CD4-positive, alpha-beta T cell (primary cell): ENCODE measurements at places on chromosomes 16 and 17. TPM values are rescaled to one million over a fixed set of nuclear protein-coding genes. Genes with fewer than 3 reads are reported as not detected.

GRCh38 chr16:64167936-64168335 lies 953.9 kb downstream of the CDH11 start:
- no peaks in the 10 kb centered on the region for H3K27me3 ChIP-seq
- no peak overlapping the region for H3K4me3 ChIP-seq
- H3K27ac ChIP-seq: no peak overlapping the region
- no peaks in the 10 kb centered on the region for H3K4me1 ChIP-seq
- no peaks in the 10 kb centered on the region for H3K36me3 ChIP-seq
- DNase-seq: no peak

DNA sequence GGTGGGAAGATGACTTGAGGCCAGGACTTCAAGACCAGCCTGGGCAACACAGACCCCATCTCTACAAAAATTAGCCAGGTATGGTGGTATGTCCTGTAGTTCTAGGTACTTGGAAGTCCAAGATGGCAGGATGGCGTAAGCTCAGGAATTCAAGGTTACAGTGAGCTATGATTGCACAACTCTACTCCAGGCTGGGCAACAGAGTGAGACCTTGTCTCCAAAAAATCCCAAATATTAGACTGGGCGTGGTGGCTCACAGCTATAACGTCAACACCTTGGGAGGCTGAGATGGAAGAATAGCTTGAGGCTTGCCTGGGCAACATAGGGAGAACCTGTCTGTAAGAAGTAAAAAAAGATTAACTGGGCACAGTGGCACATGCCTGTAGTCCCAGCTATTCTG lies 30.8 kb downstream of the SUZ12 start:
- H3K4me1 ChIP-seq: no peaks in the 10 kb centered on the region
- DNase-seq: no peak
- H3K36me3 ChIP-seq: peaks cover 27% of the 10 kb centered on the region
- no peak overlapping the region for H3K4me3 ChIP-seq

DNA sequence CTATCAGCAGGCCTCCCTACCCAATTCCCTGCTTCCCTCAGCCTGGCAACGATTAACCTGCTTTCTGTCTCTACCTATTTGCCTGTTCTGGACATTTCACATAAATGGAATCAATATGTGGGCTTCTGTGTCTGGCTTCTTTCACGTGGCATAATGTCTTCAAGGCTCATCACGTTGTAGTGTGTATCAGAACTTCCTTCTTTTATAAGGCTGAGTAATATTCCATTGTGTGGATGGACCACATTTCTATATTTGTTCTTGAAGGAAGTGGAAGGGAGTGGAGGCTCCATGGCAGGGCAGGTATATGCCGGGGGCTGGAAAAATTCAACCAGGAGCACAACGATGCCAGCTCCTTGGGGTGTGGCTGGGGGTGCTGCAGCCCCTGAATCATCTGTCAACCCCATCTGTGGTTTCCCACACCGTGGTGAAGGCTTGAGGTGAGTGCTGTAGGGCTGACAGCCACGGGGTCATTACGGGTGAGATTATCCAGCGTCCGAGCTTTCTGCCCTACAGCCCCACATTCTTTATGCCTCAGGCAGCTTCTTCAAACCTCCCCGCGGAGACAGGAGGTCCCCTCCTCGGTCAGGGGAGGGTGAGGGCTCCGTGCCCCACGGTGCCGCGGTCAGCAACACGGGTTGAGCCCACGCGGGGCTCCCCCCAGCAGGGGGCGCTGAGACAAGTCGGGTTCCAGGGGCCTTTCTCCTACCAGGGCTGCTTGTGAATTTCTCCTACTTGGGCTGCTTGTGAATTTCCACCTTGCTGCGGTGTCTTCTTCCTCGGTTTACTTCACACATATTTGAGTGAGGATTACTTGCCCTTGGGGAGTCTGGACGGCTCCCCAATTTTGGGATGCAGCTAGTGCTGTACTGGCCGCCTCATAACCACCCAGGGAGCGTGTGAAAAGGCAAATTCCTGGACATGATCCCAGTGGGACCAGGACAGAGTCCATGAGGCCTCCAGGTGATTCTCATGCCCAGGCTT lies 18.3 kb upstream of the WFIKKN2 start:
- H3K27me3 ChIP-seq: peaks cover 4% of the 10 kb centered on the region
- H3K4me3 ChIP-seq: no peak overlapping the region
- no peak overlapping the region for H3K27ac ChIP-seq
- DNase-seq: peak; percentile 59
- H3K36me3 ChIP-seq: no peaks in the 10 kb centered on the region

- peaks cover 15% of the 10 kb centered on the region for H3K4me1 ChIP-seq
- H3K36me3 ChIP-seq: no peaks in the 10 kb centered on the region
- peaks cover 40% of the 10 kb centered on the region for H3K27me3 ChIP-seq
- DNase-seq: no peak
- no peak overlapping the region for H3K4me3 ChIP-seq
- H3K27ac ChIP-seq: no peak overlapping the region
Observed at GRCh38 chr17:42759982-42760651, 910 bp upstream of the RAMP2 start.

DNA sequence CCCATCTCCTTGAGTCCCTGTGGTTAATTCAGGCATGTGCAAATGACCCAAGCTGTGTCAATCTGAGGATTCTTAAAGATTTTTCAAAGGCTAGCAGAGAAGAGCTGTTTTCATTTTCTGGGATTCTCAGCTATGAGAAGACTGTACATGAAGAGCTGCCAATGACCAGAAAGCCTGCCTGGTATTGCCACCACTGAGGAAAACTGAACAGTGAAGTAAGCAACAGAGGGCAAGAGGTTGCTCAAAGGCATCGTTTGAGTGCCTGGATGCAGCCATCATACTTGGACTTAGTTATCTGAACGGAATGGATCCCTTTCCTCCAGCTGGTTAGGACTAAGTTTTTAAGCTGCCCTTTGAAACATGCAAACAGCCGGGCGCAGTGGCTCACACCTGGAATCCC lies 38.4 kb downstream of the FAM20A start:
- H3K27me3 ChIP-seq: no peaks in the 10 kb centered on the region
- H3K27ac ChIP-seq: no peak overlapping the region

The ACSM2A gene
- not detected for total RNA-seq

DNA sequence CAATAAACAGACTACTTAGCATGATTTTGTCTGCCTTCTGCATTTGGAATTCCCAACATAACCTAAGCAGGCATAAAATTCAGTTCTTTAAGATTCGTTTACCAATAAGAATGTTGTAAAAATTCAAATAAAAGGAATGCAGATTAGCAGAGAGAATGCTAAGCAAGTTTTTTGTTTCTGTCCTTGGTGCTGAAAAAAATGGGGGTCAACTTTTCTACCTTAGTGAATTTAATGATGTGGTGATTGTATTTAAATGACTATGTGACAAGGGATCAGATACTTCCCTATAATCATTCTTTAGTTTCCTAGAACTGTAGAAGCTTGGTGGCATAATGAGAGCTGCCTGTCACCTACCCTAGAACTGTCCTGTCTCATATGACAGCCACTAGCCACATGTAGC lies 159.5 kb downstream of the RBFOX1 start:
- no peak for DNase-seq
- no peak overlapping the region for H3K27ac ChIP-seq
- H3K27me3 ChIP-seq: no peaks in the 10 kb centered on the region
- H3K4me3 ChIP-seq: no peak overlapping the region

DNA sequence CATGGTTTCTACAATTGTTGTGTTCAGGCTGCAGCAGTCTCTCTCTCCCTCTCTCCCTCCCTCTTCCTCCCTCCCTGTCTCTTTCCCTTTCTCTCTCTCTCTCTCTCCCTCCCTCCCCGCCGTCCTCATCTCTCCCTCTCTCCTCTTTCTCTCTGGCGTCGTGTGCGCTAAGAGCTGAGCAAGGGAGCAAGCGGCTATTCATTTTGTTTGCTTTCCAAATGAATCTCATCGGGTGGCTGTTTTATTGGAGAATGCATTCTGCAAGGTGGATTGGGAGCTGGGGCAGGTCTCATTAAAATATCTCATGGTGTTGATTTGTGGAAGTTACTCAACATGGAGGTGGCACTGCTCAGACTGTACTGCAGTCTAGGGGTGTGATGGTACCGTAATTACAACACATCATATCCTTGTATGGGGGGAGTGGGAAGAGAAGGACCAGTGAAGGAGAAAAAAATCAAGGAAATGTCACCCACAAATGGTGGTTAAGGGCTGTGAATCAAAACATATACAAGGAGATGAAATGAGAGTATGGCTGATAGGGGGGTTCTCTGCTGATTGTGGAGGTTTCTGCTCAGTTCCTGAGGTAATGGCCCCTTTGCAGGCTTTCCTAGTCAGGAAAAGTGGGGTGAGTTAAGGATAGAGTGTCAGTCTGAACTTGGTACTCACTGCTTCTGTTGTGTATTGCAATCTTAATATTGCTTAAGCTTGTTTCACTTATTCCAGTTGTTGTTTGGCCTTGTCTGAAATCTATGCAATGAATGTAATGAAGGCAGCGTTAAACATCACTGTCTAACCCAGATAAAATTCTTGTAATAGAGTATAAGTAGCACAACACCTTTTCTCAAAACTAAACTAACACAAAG lies 2.7 kb downstream of the MSL1 start:
- no peak overlapping the region for H3K27ac ChIP-seq
- no peaks in the 10 kb centered on the region for H3K27me3 ChIP-seq
- peaks cover 24% of the 10 kb centered on the region for H3K4me1 ChIP-seq
- peak overlapping the region; percentile 93 for H3K4me3 ChIP-seq
- no peak for DNase-seq

DNA sequence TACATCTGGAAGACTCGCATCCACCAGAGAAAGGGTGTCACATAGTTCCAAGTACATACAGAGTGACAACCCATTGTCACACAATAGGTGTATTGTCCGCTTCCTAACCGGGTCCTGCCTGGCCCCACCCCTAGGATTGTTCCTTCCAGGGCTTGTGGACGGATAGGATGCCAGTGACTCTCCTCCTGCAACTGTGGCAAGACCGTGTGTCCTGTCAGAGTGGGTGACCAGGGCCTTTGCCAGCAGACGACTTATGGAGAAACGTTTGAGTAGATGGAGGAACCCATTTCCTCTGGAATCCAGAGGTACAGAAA lies 258.4 kb downstream of the CPPED1 start:
- no peaks in the 10 kb centered on the region for H3K27me3 ChIP-seq
- DNase-seq: no peak
- no peak overlapping the region for H3K4me3 ChIP-seq
- no peak overlapping the region for H3K27ac ChIP-seq
- H3K36me3 ChIP-seq: no peaks in the 10 kb centered on the region
- H3K4me1 ChIP-seq: peaks cover 18% of the 10 kb centered on the region

- no peak overlapping the region for H3K4me3 ChIP-seq
- no peaks in the 10 kb centered on the region for H3K4me1 ChIP-seq
- no peak overlapping the region for H3K27ac ChIP-seq
- DNase-seq: no peak
- peaks cover 74% of the 10 kb centered on the region for H3K36me3 ChIP-seq
- H3K27me3 ChIP-seq: no peaks in the 10 kb centered on the region
Observed at GRCh38 chr16:24943471-24943870, 71.7 kb downstream of the ARHGAP17 start.

GRCh38 chr17:33023790-33024189 lies 32.1 kb downstream of the SPACA3 start:
- peaks cover 5% of the 10 kb centered on the region for H3K27me3 ChIP-seq
- no peak for DNase-seq
- H3K36me3 ChIP-seq: no peaks in the 10 kb centered on the region
- H3K27ac ChIP-seq: no peak overlapping the region

The MT1X gene
- 10.9 TPM for total RNA-seq

GRCh38 chr17:1779571-1780131 lies 17.8 kb downstream of the SERPINF1 start:
- peaks cover 10% of the 10 kb centered on the region for H3K4me1 ChIP-seq
- H3K4me3 ChIP-seq: no peak overlapping the region
- H3K27me3 ChIP-seq: no peaks in the 10 kb centered on the region
- peaks cover 56% of the 10 kb centered on the region for H3K36me3 ChIP-seq

GRCh38 chr17:65727832-65728231 lies 166.4 kb upstream of the AXIN2 start:
- H3K36me3 ChIP-seq: no peaks in the 10 kb centered on the region
- H3K27ac ChIP-seq: no peak overlapping the region
- no peak for DNase-seq
- H3K27me3 ChIP-seq: no peaks in the 10 kb centered on the region
- no peak overlapping the region for H3K4me3 ChIP-seq
- H3K4me1 ChIP-seq: no peaks in the 10 kb centered on the region

DNA sequence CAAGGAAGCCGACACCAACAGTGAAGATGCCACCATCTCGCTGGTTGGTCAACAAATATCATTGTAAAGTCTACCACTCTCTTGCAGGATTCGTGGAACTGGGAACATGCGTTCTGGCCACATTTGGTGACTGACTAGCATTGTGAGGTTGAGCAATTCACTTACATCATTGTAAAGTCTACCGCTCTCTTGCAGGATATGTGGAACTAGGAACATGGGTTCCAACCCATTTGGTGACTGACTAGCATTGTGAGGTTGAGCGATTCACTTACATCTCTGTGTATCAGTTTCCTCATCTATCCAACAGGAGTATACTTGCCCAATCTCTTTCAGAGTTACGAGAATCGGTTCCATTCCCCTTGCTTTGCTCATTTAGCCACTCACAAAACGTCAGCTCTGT lies 42.6 kb upstream of the RPH3AL start:
- H3K27me3 ChIP-seq: no peaks in the 10 kb centered on the region
- no peak overlapping the region for H3K27ac ChIP-seq
- peaks cover 4% of the 10 kb centered on the region for H3K4me1 ChIP-seq
- no peak overlapping the region for H3K4me3 ChIP-seq

The CACNG5 gene
- total RNA-seq: not detected

GRCh38 chr16:31000671-31001382 lies 9.6 kb downstream of the STX1B start:
- H3K4me1 ChIP-seq: peaks cover 13% of the 10 kb centered on the region
- H3K27me3 ChIP-seq: no peaks in the 10 kb centered on the region
- no peak overlapping the region for H3K27ac ChIP-seq
- no peaks in the 10 kb centered on the region for H3K36me3 ChIP-seq
- no peak for DNase-seq

The ACSM5 gene
- total RNA-seq: not detected

The RNF222 gene
- total RNA-seq: 1.2 TPM

The AOC3 gene
- 1.0 TPM for total RNA-seq

GRCh38 chr17:251531-251930 lies 70.1 kb upstream of the DOC2B start:
- DNase-seq: peak; percentile 27
- H3K36me3 ChIP-seq: no peaks in the 10 kb centered on the region
- H3K4me3 ChIP-seq: no peak overlapping the region
- H3K27me3 ChIP-seq: no peaks in the 10 kb centered on the region
- H3K4me1 ChIP-seq: no peaks in the 10 kb centered on the region

GRCh38 chr17:27808628-27809027 lies 8.3 kb upstream of the NOS2 start:
- no peak for DNase-seq
- H3K36me3 ChIP-seq: no peaks in the 10 kb centered on the region
- H3K4me3 ChIP-seq: peak overlapping the region; percentile 30
- no peaks in the 10 kb centered on the region for H3K27me3 ChIP-seq
- H3K4me1 ChIP-seq: peaks cover 38% of the 10 kb centered on the region

- H3K4me1 ChIP-seq: no peaks in the 10 kb centered on the region
- H3K4me3 ChIP-seq: no peak overlapping the region
- DNase-seq: no peak
Observed at GRCh38 chr16:64626776-64627175, 495.1 kb downstream of the CDH11 start.

DNA sequence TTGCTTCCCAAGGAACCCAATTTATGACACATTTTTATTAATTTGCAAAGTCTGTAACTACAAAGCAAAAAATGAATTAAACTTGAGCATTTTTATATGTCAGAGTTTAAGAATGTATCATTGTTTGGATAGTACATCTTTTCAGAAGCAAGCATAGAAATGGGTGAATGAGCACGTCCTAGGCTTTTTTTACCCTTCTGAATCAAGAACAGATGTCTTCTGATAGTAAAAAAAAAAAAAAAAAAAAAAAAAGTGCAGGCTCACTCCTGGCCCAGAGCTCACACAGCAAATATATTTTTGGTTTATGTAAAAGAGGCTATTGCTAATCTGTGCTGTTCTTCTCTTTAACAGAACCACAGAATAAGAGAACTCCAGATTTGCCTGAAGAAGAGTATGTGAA lies 6.3 kb downstream of the TERF2IP start:
- DNase-seq: no peak
- no peak overlapping the region for H3K27ac ChIP-seq
- no peaks in the 10 kb centered on the region for H3K27me3 ChIP-seq
- H3K4me3 ChIP-seq: no peak overlapping the region
